ENCODE measurements at places on chromosomes 1 and 21.

DNA sequence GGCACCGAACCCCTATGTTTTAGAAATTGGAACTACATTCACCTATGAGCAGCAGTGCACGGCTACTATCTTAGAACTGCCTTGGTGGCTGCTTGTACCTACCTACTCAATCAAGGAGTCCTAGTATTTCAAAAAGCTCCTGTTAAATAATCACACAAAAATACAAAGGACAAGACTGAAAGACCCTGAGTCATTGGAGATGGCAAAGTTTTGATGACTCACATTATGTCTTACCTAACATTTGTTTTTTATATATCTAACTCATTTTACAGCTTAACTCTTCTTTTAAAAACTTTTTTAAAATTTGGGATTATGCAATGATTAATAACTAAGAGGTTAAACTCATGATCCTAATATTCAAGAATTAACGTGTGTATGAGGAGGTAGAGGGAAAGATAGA lies 1206.0 kb upstream of the TMPRSS15 start:
- no peak for DNase-seq

GRCh38 chr1:213345621-213346020 lies 294.6 kb downstream of the RPS6KC1 start:
- no peak for DNase-seq

DNA sequence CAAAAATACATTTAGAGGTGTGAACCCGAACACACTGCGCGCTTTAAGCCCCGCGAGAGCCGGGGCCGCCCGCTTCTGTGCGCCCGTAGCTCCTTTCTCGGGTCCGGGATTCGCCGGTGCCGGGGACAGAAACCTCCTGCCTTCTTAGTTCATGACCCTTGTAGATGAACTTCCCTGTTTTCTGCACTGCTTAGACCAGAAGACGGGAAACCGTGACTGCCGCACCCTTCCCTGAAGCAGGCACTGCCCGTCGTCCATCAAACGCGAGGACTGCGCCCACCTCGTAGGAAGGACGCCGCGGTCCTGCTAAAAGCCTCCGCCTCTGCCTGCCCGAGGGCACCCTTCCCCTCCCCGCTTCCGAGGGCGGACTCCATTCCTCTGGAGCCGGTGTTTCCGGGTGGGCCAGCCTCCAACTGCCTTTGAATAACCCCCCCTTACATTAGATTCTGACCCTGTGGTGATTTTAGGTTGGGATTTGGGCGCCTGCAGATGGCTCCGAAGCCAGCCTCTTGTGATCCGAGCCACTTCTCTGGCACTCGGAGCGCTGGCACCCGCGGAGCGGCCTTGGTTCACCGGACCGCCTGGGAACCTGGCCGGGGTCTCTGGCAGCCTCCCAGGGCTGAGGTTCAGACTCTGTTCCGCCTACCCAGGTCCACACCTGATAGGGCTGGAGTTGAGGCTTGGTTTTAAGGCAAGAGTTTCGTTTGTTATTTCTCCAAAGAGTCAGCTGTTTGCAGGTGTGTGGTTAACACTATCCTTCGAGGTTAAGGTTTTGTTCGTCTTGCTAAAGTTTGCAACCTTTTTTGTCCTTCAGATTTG lies 1.2 kb upstream of the PTTG1IP start:
- peak; percentile 40 for DNase-seq

- DNase-seq, result no peak
These were observed 113.6 kb downstream of the MACF1 start for GRCh38 chr1:39317910-39318633.

- no peak for DNase-seq
These were observed 80.3 kb downstream of the RGL1 start for GRCh38 chr1:183885142-183885735.

- DNase-seq, result peak; percentile 64
These were observed at the start of gene MEX3A for GRCh38 chr1:156082309-156083091. MEX3A (minus strand) TSS chr1:156082465; CDS start chr1:156081998, 467 bp downstream.

GRCh38 chr1:161691846-161692245 lies 15.2 kb upstream of the FCRLA start:
- no peak for DNase-seq

GRCh38 chr1:210407207-210407886 lies 78.6 kb downstream of the HHAT start:
- peak; percentile 67 for DNase-seq

- no peak for DNase-seq
These were observed 15.7 kb upstream of the IGSF21 start for GRCh38 chr1:18091660-18092446.

GRCh38 chr1:228005511-228006033 lies 1.2 kb upstream of the WNT3A start:
- DNase-seq, result no peak

- DNase-seq, result no peak
These were observed 1.4 kb upstream of the SUCO start for GRCh38 chr1:172531412-172532182.

DNA sequence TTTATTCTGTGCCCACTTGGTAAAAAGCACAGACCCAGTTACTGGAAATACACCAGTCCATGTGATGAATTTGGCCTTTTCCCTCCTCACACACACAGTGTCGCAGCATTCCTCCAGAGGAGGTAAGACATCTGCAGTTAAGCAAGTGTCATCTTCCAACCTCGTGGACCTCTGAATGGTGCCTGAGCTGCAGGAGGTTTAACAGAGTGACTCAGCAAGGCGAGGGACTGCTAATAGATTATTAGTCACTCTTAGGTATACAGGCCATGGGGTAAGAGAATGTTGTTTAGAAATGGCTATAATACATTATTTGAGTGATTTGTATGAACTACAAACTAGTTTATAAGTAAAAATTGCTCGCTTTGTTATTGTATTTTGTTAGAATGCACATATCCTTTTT lies 8.6 kb upstream of the LRRC8B start:
- no peak for DNase-seq

DNA sequence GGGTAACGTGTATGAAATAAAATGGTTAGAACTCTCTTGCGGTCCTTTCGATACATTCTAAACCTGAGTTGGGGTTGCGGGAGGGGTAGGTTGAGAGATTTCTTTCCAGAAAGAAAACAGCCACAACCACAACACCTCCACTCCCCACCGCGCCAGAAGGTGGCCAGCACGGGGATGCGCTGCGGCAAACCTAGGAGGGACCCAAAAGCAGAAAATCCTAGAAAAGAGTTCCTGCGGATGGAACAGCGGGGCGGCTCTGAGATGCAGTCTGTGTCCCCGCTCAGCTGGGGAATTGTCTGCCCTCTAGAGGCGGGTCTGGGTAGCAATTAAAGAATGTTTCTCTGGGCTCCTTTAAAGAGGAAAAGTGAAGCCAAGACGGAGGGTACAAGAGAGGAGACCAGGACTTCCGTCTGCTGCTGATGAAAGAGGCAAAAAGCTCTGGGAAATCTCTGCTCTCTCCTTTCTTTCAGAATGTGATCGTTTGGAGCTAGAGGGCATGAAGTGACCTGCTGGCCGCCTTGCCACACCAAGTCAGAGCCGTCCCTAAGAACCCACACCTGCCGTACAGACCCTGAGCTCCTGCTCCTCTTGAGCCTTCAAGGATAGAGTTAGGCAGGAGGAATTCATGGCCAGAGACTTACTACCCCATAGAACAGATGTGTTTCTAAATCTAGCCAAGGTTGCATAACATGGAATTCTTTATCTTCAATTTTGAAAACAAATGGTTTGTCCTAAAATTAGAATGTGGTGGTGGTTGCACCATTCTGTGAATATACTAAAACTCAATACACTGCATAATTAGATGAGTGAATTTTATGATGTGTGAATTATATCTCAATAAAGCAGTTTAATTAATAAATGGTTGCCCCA lies 46.5 kb upstream of the COA6 start:
- peak; percentile 67 for DNase-seq

DNA sequence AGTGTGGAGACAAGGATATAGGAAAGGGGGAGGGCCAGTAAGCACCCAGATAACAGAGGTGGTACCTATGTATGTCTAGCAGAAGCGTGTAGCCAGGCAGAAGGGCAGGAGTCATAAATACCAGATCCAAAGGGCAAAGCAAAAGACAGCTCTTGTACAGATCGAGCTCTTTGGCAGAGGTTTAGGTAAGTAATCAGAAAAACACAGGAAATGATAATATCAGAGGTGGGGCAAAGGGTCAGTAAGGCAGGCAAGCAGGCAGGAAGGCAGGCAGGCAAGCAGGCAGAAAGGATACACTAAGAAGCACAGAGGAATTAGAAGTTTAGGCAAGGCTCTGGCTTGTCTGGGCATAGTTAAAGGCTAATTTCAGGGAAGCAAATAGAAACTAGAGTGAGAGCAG lies 22.7 kb upstream of the SLFNL1 start:
- no peak for DNase-seq

DNA sequence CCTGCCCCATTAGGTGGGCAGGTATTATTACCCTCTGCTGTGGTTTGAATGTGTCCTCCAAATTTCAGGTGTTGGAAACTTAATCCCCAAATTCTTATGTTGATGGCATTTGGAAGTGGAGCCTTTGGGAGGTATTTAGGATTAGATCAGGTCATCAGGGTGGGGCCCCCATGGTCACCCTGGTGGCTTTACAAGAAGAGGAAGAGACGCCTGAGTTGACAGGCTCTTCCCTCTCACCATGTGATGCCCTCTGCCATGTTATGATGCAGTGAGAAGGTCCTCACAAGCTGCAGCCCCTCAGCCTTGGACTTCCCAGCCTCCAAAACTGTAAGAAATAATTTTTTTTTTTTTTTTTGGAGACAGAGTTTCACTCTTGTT lies 8.8 kb upstream of the THEMIS2 start:
- DNase-seq, result no peak

GRCh38 chr1:115323366-115324004 lies 14.6 kb downstream of the NGF start:
- DNase-seq, result no peak

DNA sequence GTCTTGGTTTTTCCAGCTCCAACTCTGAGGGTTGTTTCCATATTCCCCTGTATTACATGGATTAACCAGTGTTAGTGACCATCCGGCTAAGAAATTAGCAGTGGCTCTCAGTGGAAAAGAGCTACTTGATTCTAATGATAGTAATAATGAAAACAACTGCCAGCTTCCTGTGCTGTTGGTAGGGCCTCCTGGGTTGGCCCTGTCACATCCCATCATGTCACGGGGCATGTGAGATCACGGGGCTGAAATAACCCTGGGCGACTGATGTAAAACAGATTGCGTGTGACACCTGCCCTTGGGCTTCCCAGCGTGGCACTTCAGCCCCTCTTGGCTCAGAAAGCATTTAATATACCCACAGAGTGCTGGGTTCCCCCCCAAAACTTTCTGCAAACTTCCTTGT lies 149.0 kb downstream of the ROR1 start:
- no peak for DNase-seq

- no peak for DNase-seq
These were observed 104.6 kb downstream of the AMY1C start for GRCh38 chr1:103854279-103854678.

DNA sequence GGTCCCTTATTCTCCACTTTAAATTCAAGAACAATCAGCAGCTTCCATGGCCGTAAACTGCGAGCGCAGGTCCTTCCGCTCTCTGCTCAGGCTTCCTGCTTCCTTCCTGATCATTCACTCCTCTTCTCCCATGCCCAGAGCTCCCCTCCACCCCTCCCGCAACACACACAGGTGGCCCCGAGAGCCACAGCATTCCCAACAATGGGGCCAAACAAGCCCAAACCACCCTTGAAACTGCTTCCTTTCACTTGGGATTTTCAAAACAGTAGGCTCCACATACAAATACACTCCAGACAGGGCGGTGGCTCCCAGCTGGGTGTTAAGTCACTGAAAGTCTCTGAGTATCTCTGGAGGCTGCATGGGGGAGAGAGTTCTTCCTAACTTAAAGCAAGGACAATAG lies 11.4 kb downstream of the FAM89A start:
- no peak for DNase-seq

DNA sequence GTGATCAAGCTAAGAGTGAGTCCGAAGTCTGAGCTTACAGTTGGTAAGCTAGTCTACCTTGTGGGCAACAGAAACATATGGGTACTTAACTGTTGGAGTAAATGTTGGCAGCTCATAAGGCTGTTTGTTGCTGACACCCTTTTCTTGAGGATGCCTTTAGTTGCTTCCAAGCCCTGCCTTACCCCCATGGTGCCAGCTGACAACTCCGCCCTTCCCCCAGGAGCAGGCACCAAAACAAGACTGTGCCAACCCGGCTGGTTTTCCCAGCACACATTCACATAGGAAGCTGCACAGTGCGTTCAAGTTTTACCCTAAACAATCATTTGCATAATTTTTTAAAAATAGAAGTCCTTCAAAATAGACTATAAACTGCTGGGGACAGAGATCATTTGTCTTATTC lies 150.2 kb upstream of the LMO4 start:
- no peak for DNase-seq

DNA sequence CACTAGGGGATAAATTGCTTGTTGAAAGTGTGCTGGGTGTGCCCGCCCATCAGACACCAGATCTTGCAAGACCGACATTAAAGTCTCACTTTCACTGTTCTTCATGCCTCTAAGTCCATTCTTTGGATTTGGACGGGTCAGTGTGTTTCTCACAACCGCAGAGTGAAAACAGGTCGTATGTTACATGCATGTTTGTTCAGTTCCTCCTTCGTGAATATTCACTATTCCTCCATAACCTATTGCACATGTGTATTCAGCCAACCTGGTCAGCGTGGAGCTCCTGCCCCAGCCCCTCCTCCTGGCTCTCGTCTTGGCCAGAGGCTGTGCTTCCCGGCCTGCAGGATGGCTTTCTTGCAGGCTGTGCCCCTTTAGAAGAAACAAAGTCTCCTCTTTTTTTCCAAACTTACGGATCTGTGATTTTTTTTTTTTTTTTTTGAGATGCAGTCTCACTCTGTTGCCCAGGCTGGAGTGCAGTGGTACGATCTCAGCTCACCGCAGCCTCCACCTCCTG lies 2.2 kb upstream of the KRTAP10-6 start:
- no peak for DNase-seq

DNA sequence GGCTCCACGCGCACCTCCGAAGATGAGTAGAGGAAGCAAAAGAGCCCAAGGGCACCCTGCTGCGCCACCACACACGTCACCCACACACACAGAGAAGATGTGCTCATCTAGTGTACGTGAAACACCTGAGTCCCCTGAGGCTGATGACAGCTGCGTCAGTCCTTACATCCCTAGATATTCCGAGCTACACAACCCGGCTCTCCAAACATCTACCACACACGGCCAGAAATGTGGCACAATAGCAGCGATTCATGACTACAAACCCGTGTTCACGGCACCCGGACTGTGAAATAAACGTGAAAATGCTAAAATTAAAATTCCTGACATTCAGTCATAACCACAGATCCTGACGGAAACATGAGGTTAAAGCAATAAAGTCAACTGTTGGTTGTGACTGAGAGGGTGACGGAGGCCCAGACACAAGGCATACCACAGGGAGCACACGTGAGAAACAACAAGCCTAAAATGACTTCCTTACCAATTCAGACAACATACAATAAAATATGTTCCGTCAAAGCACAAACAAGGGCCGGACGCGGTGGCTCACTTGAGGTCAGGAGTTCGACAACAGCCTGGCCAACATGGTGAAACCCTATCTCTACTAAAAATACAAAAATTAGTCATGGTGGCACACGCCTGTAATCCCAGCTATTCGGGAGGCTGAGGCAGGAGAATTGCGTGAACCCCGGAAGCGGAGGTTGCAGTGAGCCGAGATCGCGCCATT lies 7.3 kb downstream of the SSU72 start:
- DNase-seq, result no peak

- no peak for DNase-seq
These were observed 988.1 kb upstream of the B3GALT2 start for GRCh38 chr1:194174528-194174927.

GRCh38 chr1:21721295-21721985 lies 52.3 kb upstream of the RAP1GAP start:
- DNase-seq, result no peak

- no peak for DNase-seq
These were observed 521.0 kb upstream of the B3GALT2 start for GRCh38 chr1:193707271-193708021.

GRCh38 chr1:21966247-21967000 lies 10.4 kb upstream of the CELA3B start:
- no peak for DNase-seq
